ENCODE measurements at places on chromosomes 3 and 15. TPM values are rescaled to one million over a fixed set of nuclear protein-coding genes. Genes with fewer than 3 reads are reported as not detected.

GRCh38 chr3:190424108-190424477, 25.6 kb downstream of the TMEM207 start:
- no peak for DNase-seq

DNA sequence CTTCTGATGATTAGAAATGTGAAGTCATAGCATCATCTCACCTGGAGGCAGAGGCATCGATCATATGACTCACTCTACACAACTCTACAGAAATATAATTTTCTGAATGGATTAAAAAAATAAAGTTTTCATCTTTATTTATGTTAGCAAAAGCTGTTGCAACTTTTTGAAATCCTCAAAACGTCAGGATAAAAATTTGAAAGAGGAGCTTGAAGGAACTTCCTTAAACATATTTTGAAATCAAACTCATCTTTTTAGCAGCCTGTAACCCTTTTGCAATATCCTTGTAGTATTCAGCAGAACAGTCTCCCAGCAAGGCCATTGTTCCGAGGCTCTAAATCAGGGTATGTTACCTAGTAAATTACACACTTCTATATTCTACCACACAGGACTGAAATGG, 985.4 kb downstream of the PLOD2 start:
- no peak for DNase-seq

Gene TNFSF10
- 1.2 TPM for total RNA-seq

GRCh38 chr3:101530686-101531047, 17.7 kb upstream of the SENP7 start:
- DNase-seq = no peak

DNA sequence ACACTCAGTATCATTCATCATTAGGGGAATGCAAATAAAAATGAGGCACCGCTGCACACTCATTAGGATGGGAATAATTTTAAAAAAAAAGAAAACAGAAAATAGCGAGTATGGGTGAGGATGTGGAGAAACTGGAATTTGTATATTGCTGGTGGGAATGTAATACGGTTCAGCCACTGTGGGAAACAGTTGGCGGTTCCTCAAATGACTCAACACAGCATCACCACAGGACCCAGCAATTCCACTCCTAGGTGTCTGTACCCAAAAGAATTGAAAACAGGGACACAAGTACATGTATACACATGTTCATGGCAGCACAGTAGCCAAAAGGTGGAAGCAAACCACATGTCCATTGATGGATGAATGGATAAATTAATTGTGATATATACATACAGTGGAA, 35.2 kb upstream of the RFTN1 start:
- DNase-seq = no peak

DNA sequence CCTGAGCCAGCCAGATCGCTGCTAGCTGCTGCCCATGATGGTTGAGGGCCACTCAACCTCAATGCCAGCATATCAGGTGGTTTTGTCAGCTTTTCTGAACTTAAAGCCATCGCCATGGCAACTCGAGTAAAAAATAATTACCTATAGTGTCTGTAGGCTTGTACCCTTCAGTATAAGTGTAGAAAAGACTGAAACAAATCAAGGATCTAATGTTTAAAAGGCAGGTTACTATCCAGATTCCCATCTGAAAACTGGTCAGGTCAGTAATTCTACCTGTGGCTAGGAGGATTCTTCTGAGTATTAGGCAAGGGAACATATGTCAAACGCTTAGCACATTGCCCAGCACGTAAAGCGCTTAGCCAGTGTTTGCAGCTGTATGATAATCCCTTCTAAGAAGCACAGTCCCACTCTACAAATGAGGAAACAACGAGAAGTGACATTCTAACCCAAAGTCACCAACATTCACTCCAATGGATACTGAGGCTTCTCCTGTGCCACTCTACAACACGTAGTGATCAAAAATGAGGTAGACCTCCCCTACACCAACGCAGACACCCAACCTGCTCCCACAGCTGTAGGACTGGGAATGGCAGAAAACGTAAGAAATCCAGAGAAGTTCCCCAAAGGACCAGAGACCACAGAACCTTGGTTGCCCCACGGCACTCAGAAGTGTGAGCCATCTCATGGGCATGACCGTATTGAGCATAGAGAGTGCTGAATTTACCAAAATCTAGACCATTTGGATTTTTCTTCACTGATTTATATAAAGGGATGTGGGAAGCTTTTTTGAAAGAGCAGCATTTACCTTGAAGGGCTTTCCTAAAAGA, 55.3 kb downstream of the SLTM start:
- DNase-seq = no peak

DNA sequence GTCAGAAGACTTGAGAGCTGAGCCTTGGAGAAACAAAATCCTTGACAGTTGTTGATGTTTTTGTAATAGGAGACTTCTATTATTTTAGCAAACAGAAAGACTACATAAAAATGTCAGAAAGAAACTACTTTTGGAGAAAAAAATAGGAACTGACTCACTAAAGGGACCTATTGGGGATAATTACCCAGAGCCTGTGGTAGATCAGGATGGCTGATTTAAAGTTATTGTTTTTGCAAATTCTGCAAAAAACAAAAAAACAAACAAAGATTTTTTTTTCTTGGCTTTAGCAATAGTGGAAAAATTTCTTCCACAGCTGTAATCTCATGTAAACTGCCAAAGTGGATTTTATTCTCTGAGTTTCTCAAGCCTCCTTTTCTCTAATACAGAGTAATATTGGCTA, 101.5 kb upstream of the SATB1 start:
- DNase-seq = no peak

Gene CCDC54
- total RNA-seq = not detected

- no peak for DNase-seq
Observed at GRCh38 chr3:5296362-5296761, 108.9 kb downstream of the EDEM1 start.

DNA sequence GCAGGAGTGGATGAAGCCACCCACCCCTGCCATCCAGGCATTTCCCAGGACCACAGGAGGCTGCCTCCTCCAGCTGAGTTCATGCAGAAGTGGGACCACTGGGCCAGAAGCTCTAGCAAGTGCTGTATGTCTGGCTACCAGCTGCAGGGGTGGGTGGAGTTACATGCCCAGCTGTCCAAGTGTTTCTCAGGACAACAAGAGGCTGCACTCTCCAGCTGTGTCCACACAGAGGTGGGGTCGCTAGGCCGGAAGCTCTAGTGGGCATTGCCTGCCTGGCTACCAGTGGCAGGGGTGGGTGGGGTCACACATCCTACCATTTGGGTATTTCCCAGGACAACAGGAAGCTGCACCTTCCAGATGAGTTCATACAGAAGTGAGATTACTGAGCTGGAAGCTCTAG, 234.0 kb upstream of the PPP2R3A start:
- no peak for DNase-seq

Gene ADAMTSL3
- 13.2 TPM for total RNA-seq

GRCh38 chr3:126523745-126524428, at the start of gene CHST13:
TSS of gene CHST13 (plus strand) at chr3:126524155. CDS start at chr3:126524333, 178 bp downstream.
- DNase-seq = peak; percentile 56

- DNase-seq = no peak
Observed at GRCh38 chr3:188390343-188390718, 236.4 kb downstream of the LPP start.

DNA sequence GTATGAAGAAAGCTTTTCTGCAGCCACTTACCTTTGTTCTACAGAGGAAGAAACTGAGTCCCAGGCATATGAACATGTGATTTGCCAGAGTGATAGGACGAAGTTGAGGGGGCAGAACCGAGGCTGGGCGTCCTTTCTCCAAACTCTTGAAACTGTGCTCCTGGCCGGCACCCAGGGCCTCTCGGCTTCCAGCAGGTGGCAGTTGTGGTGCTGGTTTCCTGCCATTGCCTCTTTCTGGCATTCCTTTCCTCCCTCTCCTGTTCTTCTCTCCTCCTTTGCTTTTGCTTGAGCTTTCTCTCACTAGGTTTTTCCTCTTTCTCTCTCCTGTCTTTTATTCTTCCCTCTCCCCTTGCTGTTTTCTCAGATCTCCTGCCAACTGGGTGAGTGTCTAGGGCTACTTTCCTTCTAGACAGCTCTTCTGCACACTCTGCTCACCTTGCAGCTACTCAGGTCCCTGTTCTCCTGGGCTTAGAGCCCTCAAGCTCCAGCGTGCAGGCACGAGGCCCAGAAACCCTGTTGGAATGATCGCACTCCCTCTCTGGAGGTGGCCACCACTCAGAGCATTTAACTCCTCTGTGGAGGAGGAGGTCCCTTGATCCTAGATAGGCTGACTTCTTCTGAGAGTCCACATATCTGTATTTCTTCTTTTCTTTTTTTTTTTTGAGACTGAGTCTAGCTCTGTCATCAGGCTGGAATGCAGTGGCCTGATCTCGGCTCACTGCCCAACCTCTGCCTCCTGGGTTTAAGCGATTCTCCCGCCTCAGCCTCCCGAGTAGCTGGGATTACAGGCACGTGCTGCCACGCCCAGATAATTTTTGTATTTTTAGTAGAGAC, 26.2 kb downstream of the TRAK1 start:
- no peak for DNase-seq

GRCh38 chr15:63203451-63204090, 14.2 kb downstream of the RAB8B start:
- DNase-seq = no peak

GRCh38 chr3:153163756-153164550, 1.9 kb downstream of the RAP2B start:
- DNase-seq = no peak

Gene CX3CR1
- total RNA-seq = 0.51 TPM

- no peak for DNase-seq
Observed at GRCh38 chr3:186401556-186401955, 39.5 kb upstream of the DGKG start.

DNA sequence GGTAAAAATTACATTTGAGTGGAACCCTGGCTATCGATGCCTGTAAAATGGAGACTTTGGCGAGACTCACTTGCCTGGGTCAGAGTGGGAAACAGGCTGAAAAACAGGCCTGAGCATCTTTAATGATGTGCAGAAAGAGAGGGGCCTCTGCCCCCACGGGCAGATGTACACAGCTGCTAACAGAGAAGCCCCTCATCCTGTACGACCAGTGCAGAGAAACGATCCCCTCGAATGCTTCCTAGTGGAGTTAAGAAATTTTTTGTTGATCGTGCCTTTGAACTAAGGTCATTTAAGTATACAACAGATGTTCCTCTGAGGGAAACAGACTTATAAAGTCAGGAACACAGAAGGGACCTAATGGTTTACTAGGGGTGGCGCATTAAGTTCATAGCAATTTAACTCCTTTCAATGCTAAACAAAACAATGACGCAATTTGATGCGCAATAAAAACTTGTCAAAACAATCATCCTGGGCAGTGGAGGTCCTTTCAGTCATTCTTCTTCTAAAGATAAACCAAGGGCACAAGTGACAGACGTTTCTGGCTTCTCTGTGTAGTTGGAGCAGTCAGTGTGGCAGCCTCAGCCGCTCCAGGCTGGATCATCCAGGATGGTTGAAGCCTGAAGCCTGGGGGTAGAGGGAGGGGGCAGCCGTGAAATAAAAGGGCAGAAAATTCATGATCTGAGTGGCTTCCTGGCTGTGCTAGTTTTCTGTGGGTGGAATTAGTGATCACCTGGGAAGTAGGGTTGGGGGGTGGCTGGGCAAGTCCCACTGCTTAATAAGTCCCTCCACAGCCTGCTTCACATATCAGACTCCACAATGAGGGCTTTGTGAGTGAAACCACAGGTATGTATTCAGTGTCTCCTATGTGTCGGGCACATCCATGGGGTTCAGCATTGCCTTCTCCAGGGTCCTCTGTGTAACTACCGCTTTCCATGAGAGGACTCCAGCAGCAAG, 50.8 kb upstream of the MRPS22 start:
- no peak for DNase-seq

Gene CMTM6
- 42.3 TPM for total RNA-seq

Gene ARL13B
- total RNA-seq = 12.1 TPM

DNA sequence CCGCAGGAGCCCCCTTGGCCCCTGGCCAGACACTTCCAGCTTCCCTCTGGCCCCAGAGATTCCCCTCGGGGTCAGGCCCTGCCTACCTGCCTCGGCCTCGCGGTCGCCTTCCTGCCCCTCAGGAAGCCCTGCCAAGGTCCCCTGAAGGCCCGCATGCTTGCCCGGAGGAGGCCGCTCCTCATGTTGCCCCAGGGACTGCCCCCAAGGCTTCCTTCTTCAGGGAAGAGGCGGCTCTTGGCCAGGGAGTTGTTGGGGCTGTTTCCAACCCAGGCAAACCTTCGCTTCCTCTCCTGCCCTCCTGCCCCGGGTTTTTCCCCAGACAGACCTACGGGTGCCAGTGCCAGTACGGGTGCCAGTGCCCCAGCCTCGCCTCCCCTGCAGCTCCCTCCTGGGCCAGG, 13.5 kb upstream of the MUC4 start:
- no peak for DNase-seq

Gene MCTP2
- total RNA-seq = 13.3 TPM

DNA sequence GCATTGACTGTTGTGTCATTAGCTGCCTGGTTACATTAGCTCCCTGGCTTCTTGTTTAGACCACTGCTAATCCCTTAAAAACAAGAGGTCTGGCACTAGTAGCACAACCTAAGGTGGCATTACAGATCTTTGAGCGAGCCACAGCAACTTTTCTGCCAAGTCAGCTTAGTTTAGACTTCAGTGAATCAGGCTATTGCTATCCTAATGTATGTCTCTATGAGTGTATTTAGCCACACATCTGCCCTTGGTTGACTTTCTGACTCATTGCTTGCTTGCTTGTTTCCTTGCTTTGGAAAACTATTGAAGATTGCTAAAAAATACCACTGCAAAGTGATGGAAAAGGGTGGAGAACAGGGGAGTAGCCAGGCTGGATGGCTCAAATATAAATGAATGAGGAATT, 50.2 kb downstream of the CHP1 start:
- DNase-seq = no peak

- no peak for DNase-seq
Observed at GRCh38 chr3:9077029-9077428, 113.8 kb upstream of the RAD18 start.

- DNase-seq = no peak
Observed at GRCh38 chr3:59263152-59263551, 213.3 kb upstream of the CFAP20DC start.

DNA sequence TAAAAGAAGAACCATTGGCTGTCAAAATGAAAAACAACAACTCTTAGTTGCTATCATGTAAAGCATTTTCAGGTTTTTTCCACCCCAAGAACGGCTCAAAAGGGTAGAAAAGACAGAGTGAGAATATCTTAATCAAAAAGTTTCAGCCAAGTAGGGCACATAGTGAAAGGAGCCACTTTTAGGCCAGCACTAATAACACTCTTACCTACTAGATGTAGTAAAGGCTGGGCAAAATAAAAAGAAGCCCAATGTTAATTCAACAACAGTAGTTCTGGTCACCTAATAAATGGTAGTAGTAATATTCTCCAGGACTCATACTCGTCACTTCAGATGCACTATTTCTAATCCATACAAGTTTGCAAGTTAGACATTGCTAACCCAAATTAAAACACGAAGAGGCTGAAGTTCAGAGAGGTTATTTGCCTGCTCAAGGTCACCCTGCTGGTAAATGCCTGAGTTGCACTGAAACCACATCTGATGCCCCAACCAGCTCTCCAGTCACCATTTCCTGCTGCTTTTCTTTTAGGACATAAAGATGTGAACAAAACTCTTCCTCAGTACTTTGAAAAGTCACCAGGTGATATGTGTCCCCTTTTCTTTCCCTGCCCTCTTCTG, 7.5 kb downstream of the GOLIM4 start:
- no peak for DNase-seq

Gene TEX55
- total RNA-seq = not detected
